Activated T-cell treated with anti-CD3 and anti-CD28 coated beads for 4 hours (primary cell): ENCODE measurements at places on chromosomes 1 and 21.

GRCh38 chr1:239558559-239558958 lies 172.2 kb downstream of the CHRM3 start:
- DNase-seq, result no peak

DNA sequence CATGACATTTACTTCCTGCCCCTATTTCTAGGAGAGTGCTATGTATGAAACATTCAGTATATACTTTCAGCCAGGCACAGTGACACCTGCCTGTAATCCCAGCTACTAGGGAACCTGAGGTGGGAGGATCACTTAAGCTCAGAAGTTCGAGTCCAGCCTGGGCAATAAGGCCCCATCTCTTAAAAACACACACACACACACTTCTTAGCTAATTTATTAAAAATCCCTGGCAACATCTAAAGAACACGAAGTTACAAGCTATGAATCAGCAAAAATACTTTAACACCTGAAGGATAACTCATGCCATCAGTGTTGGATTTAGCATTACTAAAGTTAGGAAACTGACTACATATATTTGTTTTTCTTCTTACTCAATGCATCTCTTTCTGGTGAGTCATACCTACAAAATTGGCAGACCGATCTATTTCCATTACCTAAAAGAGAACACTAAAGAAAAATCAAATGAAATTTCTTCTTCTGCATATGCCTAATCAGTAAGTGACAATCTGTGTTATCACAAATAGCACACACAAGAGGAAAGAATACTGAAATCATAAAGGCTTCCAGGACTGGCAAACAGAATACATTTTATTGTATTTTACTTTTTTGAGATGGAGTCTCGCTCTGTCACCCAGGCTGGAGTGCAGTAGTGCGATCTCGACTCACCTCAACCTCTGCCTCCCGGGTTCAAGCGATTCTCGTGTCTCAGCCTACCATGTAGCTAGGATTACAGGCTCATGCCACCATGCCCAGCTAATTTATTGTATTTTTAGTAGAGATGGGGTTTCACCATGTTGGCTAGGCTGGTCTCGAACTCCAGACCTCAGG lies 41.4 kb downstream of the RNF115 start:
- no peak for DNase-seq

DNA sequence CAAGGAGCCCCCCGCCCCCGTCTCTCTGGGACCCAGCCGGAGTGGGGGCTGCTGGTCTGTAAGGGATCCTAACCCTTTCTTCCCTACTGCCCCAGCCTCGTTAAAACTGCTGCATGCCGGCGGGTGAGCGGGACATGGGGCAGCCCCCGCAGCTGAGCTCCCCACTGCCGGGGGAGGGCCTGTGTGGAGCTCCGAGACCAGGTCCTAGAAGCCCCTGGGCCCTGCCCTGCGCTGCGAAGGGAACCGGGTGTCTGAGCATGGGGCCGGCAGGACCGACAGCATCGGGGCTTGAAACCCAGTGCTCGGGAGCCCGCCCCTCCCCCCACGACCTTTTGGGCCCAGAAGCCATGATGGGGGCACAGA lies 9.2 kb upstream of the COL6A1 start:
- DNase-seq, result no peak

GRCh38 chr1:204478172-204478899 lies 16.3 kb downstream of the PIK3C2B start:
- DNase-seq, result no peak

DNA sequence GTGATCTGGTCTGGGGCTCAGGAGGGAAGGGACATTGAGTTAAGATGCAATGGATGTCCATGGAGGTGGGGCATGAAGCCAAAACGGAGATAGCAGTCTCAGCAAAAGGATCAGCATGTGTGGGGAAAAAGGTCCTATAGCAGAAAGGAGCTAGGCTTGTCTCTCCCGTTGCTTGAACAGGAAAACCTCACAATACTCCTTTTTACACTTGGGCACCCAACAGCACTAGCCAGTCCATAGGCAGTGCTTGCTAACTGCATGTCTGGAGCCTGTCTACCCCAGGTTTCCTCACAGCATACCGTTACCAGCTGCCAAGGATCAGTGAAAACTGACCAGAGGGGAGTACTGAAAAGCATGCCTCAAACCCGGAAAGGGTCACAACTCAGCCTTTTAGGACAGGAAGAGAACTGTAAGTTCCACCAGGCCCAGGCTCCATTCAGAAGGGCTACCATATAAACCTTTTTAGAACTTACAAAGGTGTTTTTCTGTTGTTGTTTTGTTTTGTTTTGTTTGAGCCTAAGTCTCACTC lies 78.6 kb downstream of the JAK1 start:
- no peak for DNase-seq

DNA sequence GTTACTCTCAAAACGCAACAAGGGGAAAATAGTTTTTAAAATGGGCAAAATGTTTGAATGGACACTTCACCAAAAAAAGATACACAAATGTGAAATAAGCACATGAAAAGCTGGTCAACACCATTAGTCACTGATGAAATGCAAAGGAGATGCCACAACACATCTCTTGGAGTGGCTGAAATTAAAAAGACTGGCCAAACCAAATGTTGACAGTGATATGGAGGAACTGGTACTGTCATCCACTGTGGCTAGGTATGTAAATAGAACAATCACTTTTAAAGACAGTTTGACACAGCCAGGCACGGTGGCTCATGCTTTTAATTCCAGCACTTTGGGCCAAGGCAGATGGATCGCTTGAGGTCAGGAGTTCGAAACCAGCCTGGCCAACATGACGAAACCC lies 91.1 kb downstream of the POFUT2 start:
- no peak for DNase-seq
